Neural crest cell (in vitro differentiated cells): ENCODE measurements at places on chromosomes 7 and 10.

GRCh38 chr7:131480384-131481315, 75.8 kb downstream of the PODXL start:
- DNase-seq = no peak

- no peak for DNase-seq
These were observed 71.5 kb upstream of the LRRC4 start for GRCh38 chr7:128102490-128103291.

GRCh38 chr7:19144661-19145433, at the start of gene FERD3L:
Gene FERD3L, minus strand, starts transcription at chr7:19145421. Its CDS starts 59 bp downstream, at chr7:19145362.
- no peak for DNase-seq

- DNase-seq = no peak
These were observed 34.4 kb downstream of the UNC5B start for GRCh38 chr10:71246591-71247413.

- DNase-seq = no peak
These were observed 32.4 kb downstream of the CCSER2 start for GRCh38 chr10:84360637-84361365.

DNA sequence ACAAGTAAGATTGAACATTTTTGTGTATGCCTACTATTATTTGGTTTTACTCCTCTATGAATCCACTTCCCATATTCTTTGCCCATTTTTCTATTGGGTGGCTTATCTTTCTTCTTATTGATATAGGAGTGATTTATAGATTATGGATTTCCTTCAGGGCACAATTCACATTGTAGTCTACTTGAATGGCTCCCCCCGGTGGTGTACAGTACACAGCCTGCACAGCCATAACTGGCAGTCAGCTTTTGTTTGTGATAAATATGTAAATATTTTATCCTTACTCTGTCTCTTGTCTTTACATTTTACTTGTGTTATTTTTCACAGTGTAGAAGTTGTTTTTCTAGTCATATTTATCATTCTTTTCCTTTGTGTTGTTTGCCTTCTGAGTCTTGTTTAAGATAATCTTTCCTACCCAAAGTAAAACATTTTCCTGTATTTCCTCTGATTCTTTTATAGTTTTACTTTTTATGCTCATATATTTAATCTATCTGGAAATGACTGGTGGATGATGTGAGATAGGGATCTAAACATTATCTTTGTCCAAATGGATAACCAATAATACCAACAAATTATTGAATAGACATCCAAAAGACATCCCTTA, 23.9 kb upstream of the CALD1 start:
- DNase-seq = peak; percentile 29

DNA sequence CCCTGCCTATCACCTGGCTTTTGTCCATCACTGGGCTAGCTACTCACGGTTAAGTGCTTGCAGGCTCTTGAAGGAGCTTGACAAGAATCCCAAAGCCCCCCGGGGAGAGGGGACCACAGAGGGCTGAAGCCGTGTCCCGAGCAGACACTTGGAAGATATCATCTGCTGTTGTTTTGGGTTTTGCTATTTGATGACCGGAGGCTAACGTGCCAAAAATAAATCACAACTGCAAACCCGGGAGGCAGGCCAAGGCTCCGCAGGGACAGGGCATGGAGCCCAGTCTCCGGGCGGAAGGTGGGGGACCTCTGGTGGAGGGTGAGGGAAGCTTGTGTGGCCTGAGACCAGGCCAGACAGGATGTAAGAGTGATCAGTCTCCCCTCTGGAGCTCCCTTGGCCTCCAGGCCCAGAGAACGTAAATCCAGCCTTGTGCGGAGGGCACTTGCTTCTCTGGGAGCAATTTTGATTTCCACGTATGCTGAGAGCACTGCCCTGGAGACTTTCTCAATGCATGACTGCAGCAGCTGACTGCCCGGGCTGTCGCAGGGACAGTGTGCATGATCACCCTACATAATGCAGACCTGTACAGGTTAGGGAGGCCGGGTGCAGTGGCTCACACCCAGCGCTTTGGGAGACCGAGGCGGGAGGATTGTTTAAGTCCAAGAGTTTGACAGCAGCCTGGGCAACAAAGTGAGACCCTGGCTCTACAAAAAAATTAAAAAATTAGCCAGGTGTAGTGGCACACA, at the start of gene PHKG1:
Gene PHKG1 (minus strand): TSS at position 164 of the 743 bp plus-strand sequence. CDS start 4,011 bp downstream, outside the sequence.
- no peak for DNase-seq

DNA sequence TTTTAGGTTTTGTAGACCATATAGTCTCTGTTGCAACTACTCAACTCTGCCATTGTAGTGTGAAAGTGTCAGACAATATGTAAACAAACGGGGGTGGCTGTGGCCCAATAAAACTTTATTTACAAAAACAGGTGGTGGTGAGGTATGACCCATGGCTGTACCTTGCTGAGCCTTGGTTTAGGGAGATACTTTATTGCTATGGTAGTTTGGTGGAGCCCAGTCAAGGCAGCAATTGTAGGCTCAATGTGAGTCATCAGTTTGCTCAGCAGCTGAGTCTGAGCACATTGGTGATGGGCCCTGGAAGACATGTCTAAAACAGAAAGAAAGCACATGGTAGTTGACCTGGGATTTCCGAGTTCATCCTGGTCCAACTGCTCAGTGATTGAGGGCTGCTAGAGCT, 242.5 kb downstream of the REEP3 start:
- no peak for DNase-seq

DNA sequence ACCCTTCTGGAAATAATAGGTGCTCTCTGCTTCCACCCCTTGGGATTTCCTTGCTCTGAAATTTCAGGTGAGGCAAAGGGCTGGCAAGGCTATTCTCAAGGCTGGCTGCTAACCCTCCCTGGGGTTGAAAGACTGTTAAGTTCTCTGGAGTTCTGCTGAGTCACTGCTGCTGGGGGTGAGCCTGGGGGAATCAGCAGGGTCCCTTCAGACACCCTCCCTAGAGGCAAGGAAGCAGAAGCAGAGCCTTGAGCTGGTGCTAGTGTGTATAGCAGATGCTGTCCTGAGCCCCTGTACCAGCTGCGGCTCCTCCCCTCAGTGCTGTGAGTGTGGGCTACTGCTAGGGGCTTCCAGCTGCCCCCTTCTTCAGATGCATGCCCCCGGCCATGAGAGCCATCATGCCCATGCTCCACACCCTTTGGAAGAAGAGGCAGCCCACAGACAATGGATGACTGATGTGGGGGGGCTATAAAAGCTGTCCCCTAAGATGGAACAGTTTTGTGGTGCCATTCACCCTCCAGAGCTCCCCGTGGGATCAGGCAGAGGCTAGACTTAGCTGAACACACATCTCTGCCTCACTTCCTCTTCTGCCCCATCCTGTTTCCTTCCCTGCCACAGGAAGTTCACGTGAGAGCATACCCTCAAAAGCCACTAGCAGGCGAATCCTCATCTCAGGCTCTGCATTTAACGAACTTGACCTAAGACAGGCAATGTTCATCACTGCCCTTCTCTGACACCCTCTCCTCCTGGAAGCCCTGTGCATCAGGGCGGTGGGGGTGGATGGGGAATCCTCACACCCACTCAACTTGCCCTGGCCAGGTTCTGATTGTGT, 91.8 kb downstream of the SH3PXD2A start:
- DNase-seq = no peak

GRCh38 chr7:23918856-23919255, 208.8 kb downstream of the STK31 start:
- DNase-seq = no peak

- DNase-seq = no peak
These were observed 11.8 kb downstream of the NT5C2 start for GRCh38 chr10:103181244-103181643.

DNA sequence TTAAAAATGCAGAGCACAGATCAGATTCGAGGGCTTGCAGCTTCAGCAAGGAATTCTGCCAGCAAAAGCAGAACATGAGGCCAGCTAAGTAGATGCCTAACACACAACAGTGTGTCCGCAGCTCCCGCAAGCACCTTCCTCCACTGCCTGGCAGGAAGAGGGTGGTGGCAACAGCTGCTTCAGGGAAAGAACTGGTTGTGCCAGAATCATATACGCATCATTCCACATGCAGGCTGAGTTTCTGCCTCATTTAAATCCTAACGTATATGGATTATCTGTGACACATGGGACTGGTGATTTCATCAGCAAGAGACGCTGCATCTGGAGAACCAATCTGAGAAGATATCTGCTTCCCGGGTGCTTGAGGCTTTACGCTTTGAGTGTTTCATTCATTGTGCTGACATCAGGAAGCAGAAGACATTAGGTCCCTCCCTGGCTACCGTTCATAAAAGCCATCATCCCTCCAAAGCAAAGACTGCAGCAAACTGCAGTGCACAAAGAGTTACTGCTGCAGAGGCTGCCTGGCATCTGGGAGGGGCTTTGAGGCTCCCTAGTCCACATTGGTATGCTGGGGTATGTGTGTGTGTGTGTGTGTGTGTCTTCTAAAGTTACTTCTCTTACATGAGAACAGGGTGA, 78.8 kb downstream of the FAM13C start:
- DNase-seq = no peak

- no peak for DNase-seq
These were observed 18.3 kb downstream of the GOT1 start for GRCh38 chr10:99412099-99412498.

GRCh38 chr7:144534655-144535395, 131.3 kb upstream of the NOBOX start:
- DNase-seq = no peak

- no peak for DNase-seq
These were observed 86.9 kb downstream of the NEURL1 start for GRCh38 chr10:103580430-103580829.

DNA sequence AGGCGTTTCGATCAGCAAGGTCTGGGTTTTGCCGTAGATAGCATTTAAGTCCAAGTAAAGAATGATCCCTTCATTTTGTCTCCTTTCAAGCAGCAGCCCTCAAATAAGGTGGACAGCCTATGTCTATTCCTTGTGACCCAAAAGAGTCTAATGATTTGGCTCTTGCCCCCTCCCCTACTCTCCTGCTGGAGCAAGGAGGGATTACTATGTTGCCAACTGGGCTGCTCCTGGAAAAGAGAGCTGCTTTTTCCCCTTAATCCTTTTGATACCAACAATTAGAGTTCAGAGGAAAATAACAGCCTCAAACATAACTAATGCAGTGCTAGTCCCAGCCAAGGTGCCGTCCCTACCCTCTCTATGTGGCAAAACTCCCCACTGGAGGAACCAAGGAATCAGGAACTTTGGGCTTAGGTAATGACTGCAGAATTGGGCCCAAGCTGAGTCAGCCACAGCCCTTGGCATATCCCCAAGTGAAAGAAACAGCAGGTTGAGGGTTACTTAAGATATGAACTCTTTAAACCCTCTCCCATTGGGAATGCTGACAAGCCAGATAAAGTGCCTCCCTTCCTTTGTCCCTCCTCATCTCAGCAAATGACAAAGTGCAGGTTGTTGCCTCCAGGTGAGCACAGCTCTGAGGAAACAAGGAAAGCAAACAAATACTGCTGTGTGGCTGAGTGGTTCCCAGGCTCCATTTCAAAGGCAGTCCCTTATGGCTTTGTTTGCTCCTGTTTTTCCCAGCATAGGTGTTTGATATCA, 643.7 kb downstream of the INHBA start:
- no peak for DNase-seq

- DNase-seq = no peak
These were observed 1.4 kb downstream of the OR6B1 start for GRCh38 chr7:144001543-144001942.

- DNase-seq = no peak
These were observed 951 bp downstream of the ZNF25 start for GRCh38 chr10:37975401-37975991.

GRCh38 chr10:3570855-3571266, 214.1 kb downstream of the KLF6 start:
- DNase-seq = peak; percentile 3

- no peak for DNase-seq
These were observed 108.9 kb upstream of the FRMD4A start for GRCh38 chr10:14439451-14440259.

- DNase-seq = no peak
These were observed 56.5 kb upstream of the EEPD1 start for GRCh38 chr7:36096460-36097095.

DNA sequence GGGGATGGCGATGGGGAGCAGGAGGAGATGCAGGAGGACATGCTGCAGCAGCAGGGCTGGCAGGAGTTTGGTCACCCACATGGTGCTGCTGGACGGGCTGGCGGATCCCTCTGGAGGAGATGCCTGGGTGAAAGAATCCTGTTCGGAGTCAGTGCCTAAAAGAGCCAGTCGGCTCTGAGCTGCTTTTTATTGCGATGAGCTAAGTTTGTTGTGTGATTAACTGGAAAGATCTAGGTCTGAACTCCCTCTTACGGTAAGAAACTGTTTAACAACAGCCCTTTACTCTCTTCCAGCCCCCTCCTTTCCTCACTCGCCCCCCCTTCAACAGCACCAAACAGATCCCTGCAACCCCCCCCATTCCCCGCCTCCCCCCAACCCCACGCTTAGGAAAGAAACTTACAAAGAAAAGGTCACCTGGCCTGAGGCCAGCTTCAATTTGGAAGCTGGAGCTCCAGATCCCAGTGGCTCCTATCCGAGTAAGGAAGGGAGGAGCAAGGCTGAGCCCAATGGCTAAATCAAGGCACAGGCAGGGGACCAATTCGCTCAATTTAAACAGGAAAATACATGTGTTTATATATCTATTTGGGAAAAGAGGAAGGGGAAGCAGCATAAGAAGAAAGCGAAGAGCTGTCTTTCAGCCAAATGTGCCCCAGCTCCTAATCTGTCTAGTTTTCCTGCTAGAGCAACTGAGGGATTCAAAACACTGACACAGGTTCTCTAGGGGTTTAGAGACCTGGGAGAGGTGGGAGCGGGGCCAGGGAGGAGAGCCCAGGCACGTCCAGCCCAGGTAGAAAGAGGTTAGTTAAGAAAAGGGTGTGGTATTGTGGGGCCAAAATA, at the start of gene HGF:
Gene HGF (minus strand): TSS at position 157 of the 837 bp plus-strand sequence. CDS start 76 bp downstream, at position 81.
- no peak for DNase-seq

GRCh38 chr7:72467237-72467636, 55.1 kb upstream of the CALN1 start:
- DNase-seq = no peak

GRCh38 chr10:102628451-102628911, 15.8 kb upstream of the TRIM8 start:
- DNase-seq = no peak

DNA sequence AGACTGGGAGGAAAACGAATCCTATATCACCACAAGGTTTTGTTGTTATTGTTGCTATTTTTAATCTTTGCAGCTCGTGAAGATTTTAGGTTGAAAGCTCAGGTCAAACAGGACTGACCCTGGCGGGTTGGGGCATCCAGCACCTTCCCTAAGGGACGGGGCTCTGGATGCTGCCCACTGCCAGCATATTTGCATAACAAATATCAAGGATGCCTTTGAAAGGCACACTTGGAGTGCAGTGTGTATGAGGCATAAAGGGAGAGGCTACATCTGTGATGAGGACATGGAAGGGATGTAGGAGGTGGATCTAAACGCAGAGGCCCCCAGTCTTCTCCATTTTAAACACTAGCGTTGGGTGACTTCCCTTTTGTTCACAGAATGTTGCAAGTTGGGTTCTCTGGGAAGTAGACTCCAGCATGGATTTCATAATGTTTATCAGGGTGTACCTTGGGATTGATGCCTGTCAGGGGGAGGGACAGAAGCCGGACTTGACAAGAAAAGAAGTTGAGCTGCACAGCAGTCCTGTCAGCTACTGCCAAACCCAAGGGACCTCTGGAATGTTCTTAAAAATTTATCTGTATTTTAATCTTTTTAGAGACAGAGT, 181.1 kb upstream of the IMMP2L start:
- DNase-seq = no peak
